ENCODE measurements at places on chromosomes 5 and 9.

DNA sequence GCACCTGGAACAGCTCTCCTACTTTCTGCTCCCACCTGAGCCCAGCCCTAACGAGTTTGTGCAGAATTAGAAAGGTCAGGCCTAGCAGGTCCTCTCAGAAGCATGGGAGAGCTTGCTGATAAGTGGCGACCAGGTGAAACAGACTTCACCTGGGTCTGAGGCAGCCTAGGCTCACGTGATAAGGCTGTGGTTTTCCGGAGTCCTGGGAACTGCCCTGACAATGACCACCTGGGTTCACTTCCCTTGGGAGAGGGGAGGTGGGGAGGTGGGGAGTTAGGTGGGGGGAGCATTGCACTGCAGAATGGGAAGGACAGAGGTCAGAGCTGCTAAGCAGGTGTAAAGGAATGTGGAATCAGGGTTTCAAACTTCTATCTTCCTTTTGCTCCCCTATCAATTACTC is 152.9 kb upstream of the MAP1B start:
- no peak for DNase-seq

- no peak for DNase-seq
Observed at GRCh38 chr9:123217128-123217654, 51.2 kb downstream of the STRBP start.

DNA sequence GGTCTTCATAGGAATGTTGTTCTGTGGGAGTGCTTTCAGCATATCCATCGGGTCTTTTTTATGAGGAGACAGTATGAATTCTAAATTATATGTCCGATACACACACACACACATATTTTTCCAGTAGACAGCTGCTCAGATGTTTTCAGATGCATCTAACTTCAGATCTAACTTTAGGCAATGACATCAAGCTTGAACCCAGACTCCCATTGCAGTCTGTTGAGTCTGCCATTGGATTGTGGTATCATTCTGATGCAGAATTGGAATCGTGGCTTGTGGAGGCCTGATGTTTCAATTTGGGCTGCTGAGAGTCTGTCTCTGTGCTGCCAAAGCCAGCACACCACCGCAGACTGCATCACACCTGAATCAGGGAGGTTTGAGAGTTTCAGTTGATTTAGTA is 376.4 kb downstream of the OSTF1 start:
- DNase-seq, result no peak

DNA sequence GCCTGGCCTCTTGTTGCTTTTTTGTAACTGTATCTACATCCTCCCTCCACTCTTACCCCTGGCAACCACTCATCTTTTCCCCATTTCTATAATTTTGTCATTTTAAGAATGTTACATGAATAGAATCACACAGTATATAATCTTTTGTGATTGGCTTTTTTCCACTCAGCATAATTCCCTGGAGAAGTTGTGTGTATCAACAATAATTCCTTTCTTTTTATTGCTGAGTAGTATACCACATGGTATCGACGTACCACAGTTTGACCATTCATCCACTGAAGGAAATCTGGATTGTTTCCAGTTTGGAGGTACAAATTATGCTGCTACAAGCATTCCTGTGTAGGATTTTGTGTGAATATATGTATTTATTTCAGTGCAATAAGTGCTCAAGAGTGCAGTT is 21.7 kb upstream of the ENTREP1 start:
- DNase-seq, result no peak

- DNase-seq, result no peak
Observed at GRCh38 chr5:143399616-143400540, 3.6 kb downstream of the NR3C1 start.

- no peak for DNase-seq
Observed at GRCh38 chr5:45385321-45386058, 310.7 kb downstream of the HCN1 start.

DNA sequence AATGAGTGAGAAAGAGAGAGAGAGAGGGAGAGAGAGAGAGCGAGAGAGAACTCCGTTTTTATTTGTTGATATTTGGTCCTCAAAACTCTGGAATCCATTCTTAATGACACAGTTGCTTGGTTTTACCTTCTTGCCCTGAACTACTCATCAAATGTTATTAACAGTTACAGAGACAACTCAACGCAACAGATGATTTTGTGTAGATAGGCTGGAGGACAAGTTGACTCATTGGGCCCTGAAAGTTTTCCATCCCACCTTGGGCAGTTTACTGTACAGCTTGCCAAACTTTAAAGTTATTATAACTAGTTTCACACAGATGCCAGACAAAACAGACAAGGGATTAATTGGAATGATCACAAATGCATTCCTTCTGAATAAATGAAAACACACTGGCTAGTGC is 339.9 kb downstream of the ARL15 start:
- DNase-seq, result no peak

GRCh38 chr5:43367909-43368669 is 44.1 kb downstream of the CCL28 start:
- DNase-seq, result no peak

- no peak for DNase-seq
Observed at GRCh38 chr9:89628601-89629000, 23.8 kb downstream of the GADD45G start.

GRCh38 chr9:132800038-132800648 is 77.9 kb downstream of the AK8 start:
- DNase-seq, result peak; percentile 30

DNA sequence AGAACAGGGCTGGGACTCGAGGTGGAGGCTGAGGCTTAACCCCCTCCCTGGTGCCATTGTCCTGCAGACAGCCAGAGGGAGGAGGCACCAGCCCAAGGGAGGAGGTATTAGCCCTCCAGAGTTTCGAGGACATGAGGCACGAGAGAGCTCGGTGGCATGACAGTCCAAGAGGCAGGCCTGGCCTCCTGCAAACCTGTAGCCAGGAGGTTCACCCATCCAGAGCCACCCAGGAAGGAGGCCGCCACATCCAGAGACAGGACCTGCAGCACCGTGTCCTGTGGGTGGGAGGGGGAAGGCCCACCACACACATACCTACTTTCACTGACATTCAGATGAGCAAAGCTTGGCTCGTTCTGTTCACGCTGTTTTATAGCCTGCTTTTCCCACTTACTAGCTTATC is 75.2 kb upstream of the ADAMTS2 start:
- DNase-seq, result no peak

- DNase-seq, result no peak
Observed at GRCh38 chr9:23686896-23687295, 139.1 kb downstream of the ELAVL2 start.

DNA sequence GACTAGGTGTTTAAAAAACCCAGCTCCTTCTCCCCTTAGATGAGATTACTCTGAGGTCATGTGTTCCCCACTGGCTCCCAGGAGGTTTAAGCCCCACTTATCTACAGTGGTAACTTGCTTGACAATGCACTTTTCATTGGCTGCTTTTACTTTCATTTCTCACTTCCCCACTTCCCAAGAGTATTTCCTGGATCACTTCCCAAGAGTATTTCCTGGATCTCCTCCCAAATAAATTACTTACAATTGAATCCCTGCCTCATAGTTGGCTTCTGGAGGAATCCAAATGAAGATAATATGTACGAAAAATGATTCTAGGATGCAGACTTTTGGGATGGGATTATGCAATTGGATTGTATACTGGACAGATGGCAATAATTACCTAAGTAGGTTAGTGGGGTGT is 47.1 kb upstream of the CHSY3 start:
- no peak for DNase-seq

- DNase-seq, result no peak
Observed at GRCh38 chr5:7873216-7873615, 4.3 kb downstream of the MTRR start.

GRCh38 chr5:170333161-170333910 is 35.8 kb upstream of the LCP2 start:
- DNase-seq, result peak; percentile 71

GRCh38 chr5:5342784-5343183 is 79.7 kb upstream of the ICE1 start:
- DNase-seq, result no peak
